ENCODE measurements at places on chromosomes 3 and 15. TPM values are rescaled to one million over a fixed set of nuclear protein-coding genes. Genes with fewer than 3 reads are reported as not detected.

DNA sequence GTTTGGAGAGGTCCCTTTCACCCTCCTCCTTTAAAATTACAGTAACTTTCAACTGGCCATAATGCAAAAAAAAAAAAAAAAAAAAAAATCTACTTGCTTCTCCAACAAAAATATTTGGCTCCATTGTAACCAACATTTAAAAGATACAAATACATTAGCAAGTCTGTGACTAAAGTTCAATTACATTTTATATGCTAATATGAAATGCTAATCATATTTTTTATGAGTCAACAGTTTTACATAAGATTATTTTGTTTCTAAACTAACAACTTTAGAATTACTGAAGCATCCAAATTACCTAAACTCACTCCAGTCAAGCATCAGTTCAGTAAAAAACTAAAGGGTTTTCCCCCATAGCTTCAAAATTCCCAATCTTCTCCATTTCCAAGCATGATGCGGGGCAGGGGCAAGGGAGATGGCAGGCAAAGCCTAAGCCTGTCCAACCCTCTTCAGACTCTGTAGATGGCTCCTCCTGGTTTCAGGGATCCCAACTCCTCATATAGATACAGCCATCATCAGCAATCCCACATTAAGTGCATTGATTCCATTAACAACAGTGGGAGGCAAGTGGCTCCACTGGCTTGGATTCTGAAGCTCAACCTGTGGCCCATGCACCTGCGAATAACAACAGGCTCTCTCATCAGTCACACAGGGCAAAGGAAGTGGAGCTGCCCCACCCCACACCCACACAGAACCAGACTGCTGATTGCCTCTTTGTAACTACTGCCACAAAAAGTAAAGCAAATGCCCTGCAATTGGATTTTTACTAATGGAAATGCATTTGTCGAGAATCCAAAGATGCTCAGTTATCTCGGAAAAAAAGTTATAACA lies 15.0 kb downstream of the SFMBT1 start:
- no peak overlapping the region for H3K4me3 ChIP-seq
- no peaks in the 10 kb centered on the region for H3K4me1 ChIP-seq
- no peak overlapping the region for H3K27ac ChIP-seq
- no peak for DNase-seq

DNA sequence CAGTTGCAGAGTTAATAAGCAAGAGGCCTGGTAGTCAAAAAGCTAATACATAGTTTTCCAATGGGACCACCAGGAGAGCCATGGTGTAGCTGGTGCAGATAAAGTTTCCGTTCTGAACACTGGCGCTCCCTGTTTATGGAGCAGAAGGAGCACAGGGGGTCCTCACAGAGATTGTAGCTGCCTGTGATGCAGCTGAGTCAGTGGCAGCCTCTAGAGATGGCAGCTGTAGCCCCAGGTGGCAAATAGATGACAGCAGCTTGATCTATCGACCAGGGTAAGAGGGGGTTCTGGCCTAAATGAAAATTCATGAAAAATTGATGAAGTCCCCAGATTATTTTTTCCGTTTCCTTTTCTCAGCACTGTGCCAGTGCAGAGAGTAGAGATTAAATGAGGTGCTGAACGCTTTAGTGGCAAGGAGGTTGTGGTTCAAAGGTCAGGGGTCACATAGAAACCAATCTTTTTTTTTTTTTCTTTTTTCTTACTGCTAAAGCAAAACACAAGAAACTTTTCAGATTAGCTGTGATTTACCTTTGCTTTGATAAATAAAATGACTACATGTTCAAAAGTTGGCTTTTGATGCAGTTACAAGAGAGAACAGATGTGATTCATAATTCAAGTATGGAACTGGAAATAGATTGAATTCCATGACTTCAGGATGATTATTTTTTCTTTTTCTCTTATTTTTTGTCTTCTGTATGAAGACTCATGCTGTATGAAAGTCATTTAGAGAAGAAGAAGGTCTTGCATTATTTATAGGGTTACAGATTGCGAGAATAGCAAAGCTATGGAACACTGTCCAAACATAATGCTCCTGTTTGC lies 63.3 kb downstream of the ROBO2 start:
- H3K36me3 ChIP-seq, result no peaks in the 10 kb centered on the region
- no peak overlapping the region for H3K27ac ChIP-seq
- no peaks in the 10 kb centered on the region for H3K27me3 ChIP-seq
- peaks cover 4% of the 10 kb centered on the region for H3K4me1 ChIP-seq
- DNase-seq, result peak; percentile 39

GRCh38 chr15:100022391-100022790 lies 289.2 kb upstream of the LYSMD4 start:
- H3K36me3 ChIP-seq, result no peaks in the 10 kb centered on the region
- H3K4me3 ChIP-seq, result no peak overlapping the region
- H3K4me1 ChIP-seq, result no peaks in the 10 kb centered on the region
- DNase-seq, result no peak
- no peak overlapping the region for H3K27ac ChIP-seq

DNA sequence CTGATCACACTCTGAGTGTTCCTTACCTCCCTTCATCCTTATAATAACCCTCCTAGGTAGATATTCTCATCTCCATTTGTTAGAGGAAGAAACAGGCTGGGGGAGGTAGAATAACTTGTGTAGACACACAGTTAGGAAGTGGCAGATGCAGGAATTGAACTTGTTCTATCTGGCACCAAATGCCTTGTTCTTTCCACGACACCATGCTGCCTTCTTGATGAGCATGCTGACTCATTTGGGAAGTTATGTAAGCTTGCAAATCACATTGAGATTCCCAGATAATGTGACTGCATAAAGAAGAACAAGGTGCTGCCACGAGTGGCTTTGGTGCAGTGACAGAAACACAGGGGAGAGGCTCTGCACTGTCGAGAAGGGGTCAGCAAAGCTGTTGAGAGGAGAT lies 27.5 kb upstream of the NDUFB4 start:
- H3K27me3 ChIP-seq, result no peaks in the 10 kb centered on the region
- no peak overlapping the region for H3K27ac ChIP-seq
- DNase-seq, result peak; percentile 36
- 0 out of 2 replicates have a peak, but pooled peaks cover 2% of the 10 kb centered on the region for H3K4me1 ChIP-seq

GRCh38 chr3:63918321-63918720 lies 6.1 kb upstream of the SCAANT1 start:
- no peak overlapping the region for H3K27ac ChIP-seq
- peak; percentile 71 for DNase-seq

- H3K27ac ChIP-seq, result no peak overlapping the region
- no peaks in the 10 kb centered on the region for H3K36me3 ChIP-seq
- H3K4me1 ChIP-seq, result no peaks in the 10 kb centered on the region
- H3K4me3 ChIP-seq, result no peak overlapping the region
- peaks cover 2% of the 10 kb centered on the region for H3K27me3 ChIP-seq
Measured at GRCh38 chr3:124318014-124318413, 326.1 kb upstream of the ROPN1 start.

DNA sequence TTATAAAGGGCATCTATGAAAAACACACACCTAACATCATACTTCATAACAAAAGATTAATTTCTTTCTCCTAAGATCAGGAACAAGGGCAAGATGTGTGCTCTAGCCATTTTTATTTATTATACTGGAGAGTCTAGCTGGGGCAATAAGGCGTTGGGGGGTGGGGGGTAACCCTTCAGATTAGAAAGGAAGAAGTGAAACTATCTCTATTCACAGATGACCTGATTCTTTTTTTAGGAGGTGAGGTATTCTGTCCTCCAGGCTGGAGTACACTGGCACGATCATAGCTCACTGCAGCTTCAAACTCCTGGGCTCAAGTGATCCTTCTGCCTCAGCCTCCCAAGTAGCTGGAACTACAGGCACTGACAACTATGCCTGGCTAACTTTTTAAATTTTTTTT lies 89.5 kb upstream of the MANF start:
- no peaks in the 10 kb centered on the region for H3K36me3 ChIP-seq
- DNase-seq, result no peak
- no peaks in the 10 kb centered on the region for H3K4me1 ChIP-seq
- no peaks in the 10 kb centered on the region for H3K27me3 ChIP-seq

- H3K27ac ChIP-seq, result no peak overlapping the region
- peaks cover 6% of the 10 kb centered on the region for H3K27me3 ChIP-seq
- no peak overlapping the region for H3K4me3 ChIP-seq
Measured at GRCh38 chr3:56869157-56869889, 67.6 kb upstream of the ARHGEF3 start.

DNA sequence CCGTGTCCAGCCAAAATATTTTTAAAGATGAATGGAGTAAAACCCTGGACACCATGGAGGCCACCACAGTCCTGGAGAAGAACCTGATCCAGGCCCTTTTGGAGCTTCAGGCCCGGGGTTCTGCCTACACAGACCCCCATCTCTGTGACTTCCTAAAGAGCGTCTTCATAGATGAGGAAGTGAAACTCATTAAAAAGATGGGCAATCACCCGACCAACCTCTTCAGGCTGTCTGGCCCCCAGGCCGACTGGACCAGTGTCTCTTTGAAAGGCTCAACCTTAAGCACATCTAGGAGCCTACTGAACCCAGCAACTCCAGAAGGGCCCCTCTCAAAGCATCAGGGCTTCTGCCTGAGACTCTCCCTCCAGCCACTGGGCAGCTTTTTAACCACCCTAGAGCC lies 107.9 kb upstream of the FAM174B start:
- H3K4me3 ChIP-seq, result no peak overlapping the region
- no peak overlapping the region for H3K27ac ChIP-seq
- no peaks in the 10 kb centered on the region for H3K27me3 ChIP-seq
- DNase-seq, result no peak

GRCh38 chr3:173970281-173970680 lies 572.7 kb downstream of the NLGN1 start:
- H3K27me3 ChIP-seq, result no peaks in the 10 kb centered on the region
- H3K36me3 ChIP-seq, result no peaks in the 10 kb centered on the region

- DNase-seq, result peak; percentile 83
- no peak overlapping the region for H3K4me3 ChIP-seq
- no peaks in the 10 kb centered on the region for H3K27me3 ChIP-seq
Measured at GRCh38 chr3:120113128-120114116, 19.2 kb upstream of the GSK3B start.

DNA sequence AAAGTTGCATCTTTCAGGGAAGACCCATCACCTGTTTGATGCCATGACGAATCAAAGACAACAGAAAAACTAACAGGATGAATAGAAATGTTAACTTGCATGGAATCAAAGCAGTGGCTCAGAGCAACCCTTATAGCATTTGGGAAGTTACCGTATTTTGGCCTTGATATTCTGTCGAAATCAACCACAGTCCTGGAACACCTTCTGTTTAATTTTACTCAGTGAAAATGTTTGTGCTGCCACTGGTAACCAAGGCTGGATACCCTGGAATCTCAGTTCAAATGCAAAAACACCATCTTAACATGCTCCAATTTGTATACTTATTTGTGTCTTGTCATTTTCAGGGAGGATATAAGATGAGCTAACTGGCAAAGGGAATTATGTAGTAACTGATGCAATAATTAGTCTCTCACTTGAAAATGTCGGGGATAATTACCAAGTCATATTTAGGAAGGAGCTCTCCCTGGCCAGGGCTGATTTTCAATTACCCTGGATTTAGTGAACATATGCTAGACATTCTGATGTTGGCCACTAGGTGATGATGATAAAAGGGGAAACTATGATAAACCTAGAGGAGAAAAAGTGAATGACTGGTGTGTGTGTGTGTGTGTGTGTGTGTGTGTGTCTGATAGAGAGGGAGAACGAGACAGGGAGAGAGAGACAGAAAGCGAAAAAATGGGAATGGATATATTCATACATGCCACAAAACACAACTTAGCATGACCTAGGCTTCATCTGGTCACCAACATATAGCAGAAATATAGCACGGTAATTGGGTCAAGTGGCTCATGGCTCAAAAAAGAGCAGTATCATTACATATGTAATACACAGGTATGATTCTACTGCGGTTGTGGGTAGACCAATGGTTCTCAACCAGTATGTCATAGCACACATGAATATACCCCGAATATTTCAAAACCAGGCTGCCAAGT lies 19.0 kb upstream of the PRICKLE2 start:
- H3K36me3 ChIP-seq, result peaks cover 3% of the 10 kb centered on the region
- no peak overlapping the region for H3K4me3 ChIP-seq
- H3K27me3 ChIP-seq, result no peaks in the 10 kb centered on the region
- H3K4me1 ChIP-seq, result peaks cover 8% of the 10 kb centered on the region
- no peak overlapping the region for H3K27ac ChIP-seq
- DNase-seq, result no peak

- H3K27ac ChIP-seq, result no peak overlapping the region
- no peak overlapping the region for H3K4me3 ChIP-seq
- H3K27me3 ChIP-seq, result no peaks in the 10 kb centered on the region
- peaks cover 26% of the 10 kb centered on the region for H3K4me1 ChIP-seq
Measured at GRCh38 chr3:171802590-171802956, 7.7 kb downstream of the PLD1 start.

DNA sequence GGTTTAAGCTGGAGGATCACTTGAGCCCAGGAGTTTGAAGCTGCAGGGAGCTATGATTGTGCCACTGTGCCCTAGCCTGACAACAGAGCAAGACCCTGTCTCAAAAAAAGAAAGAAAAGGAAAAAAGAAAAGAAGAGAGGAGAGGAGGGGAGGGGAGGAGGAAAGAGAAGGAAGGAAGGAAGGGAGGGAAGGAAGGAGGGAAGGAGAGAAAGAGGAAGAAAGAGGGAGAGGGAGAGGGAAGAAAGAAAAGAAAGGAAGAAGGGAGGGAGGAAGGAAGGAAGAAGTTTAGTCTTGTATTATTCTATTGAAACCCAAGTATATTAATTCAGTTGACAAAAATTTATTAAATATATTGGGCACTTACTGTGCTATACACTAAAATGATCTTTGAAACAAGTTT lies 11.5 kb downstream of the GOLM2 start:
- peaks cover 10% of the 10 kb centered on the region for H3K4me1 ChIP-seq
- no peak for DNase-seq
- no peak overlapping the region for H3K4me3 ChIP-seq
- no peak overlapping the region for H3K27ac ChIP-seq

- no peak overlapping the region for H3K27ac ChIP-seq
- DNase-seq, result no peak
- no peaks in the 10 kb centered on the region for H3K4me1 ChIP-seq
- H3K27me3 ChIP-seq, result no peaks in the 10 kb centered on the region
Measured at GRCh38 chr3:53008932-53009331, 36.9 kb downstream of the SFMBT1 start.

DNA sequence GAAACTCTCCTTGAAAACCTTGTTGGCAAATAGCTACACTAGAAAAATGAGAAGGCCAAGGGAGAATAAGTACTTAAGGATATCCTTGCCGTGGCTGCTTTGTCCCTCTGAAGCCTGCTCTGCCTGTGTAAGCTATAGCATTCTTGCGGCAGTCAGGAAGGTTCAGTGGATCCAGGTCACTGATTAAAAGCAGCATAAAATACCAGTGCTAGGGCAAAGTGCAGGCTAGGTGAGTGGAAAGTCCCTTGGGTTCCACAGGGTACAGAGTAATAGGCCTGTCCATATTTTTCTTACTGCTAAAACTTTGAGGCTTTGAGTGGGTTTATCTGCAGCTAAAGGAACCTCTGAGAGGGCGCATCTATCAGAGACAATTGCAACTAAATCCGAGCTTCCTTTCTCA lies 10.3 kb downstream of the CXCR6 start:
- no peak overlapping the region for H3K4me3 ChIP-seq
- H3K27ac ChIP-seq, result no peak overlapping the region
- no peak for DNase-seq
- peaks cover 19% of the 10 kb centered on the region for H3K4me1 ChIP-seq

Gene TSEN2
- polyA plus RNA-seq, result 9.5 TPM

Gene AHSG
- not detected for polyA plus RNA-seq

Gene ATP13A5
- not detected for polyA plus RNA-seq

Gene ADPGK
- 62.8 TPM for polyA plus RNA-seq
